Stimulated activated CD4-positive, alpha-beta T cell treated with anti-CD3 and anti-CD28 coated beads, Interleukin-2, amount 100 ng/mL, for 24 hours (primary cell): ENCODE measurements at places on chromosomes 4 and X.

DNA sequence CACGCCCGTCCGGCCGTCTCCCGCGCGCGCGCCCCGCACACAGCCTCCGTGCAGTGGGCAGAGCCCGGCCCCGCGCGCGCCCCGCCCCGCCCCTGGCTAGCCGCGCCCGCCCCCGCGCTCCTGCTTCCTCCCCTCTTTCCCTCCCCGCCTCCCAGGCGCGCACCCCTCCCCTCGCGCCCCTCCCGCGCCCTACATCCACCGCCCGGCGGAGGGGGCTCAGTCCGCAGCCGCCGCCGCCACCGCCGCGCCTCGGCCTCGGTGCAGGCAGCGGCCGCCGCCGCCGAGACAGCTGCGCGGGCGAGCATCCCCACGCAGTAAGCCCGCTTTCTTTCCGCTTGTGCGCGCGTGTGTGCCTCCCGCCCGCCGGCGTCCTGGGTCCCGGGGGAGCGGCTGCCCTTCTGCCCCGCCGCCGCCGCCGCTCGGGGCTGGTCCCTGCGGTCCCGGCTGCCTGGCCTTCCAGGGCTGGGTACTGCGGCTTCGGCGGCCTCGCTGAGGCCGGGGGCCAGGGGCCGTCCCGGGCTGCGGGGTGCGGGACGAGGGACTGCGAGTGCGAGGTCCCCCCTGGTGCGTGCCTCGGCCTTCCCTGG, at the start of gene FHL1:
FHL1 (plus strand) TSS at position 219 of the 587 bp plus-strand sequence.
- peak; percentile 66 for DNase-seq

GRCh38 chr4:33065749-33066148, 2345.6 kb downstream of the PCDH7 start:
- no peak for DNase-seq

GRCh38 chr4:97507587-97508245, 635.6 kb downstream of the STPG2 start:
- no peak for DNase-seq

DNA sequence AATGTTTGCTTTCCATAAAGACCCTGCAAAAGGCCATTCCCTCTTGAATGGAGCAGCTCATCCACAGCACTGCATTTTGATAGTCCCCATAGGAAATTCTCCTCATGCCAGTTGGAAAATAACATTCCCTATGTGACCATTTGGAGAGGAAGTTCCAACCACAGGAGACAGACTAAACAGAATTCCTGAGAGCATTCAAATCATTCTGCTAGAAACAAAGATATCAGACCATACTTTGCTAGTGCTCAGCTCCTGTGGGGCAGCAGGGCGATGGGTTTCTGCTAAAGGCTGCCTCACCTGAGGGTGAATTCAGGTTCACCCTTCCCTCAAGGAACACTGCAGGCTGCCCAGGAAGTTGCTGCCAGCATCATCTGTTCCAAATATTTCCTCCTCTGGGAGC, 58.8 kb downstream of the LNX1 start:
- DNase-seq: no peak

- DNase-seq: no peak
These were observed 227.2 kb downstream of the ANK2 start for GRCh38 chr4:113276464-113277170.

GRCh38 chrX:23373129-23373804, 38.6 kb downstream of the PTCHD1 start:
- DNase-seq: no peak

DNA sequence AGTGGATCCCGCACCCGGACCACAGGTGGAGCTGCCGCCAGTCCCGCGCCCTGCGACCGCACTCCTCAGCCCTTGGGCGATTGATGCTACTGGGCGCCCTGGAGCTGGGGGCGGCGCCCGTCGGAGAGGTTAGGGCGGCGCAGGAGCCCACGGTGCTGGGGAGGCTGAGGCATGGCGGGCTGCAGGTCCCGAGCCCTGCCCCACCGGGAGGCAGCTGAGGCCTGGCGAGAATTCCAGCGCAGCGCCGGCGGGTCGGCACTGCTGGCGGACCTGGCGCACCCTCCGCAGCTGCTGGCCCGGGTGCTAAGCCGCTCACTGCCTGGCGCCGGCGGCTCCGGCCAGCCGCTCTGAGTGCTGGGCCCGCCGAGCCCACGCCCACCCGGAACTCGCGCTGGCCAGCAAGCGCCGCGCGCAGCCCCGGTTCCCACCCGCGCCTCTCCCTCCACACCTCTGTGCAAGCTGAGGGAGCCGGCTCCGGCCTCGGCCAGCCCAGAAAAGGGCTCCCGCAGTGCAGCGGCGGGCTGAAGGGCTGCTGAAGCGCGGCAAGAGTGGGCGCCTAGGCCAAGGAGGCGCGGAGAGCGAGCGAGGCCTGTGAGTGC, 1256.5 kb downstream of the STIM2 start:
- DNase-seq: no peak

DNA sequence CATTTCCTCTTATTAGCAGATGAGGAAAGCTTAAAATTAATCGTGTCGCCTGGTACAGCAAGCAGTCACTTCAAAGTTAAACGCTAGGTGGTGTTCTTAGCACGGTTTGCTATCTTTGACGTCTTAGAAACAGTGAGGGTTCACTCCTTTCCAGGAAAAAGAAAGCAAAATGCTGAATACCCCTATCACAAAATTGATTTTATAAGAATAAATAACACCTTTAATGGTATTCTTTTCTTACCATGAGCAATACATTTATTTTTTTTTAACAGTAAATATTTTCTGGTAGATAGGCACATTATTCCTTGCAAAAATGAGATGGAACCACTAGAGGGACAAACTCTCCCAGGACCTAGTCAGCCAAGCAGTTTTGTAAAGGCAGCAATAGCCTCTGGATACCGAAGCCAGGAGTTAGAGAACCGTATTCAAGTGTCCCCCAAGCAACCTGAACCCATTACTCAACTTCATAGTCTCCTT, 153.9 kb downstream of the KDR start:
- no peak for DNase-seq

- no peak for DNase-seq
These were observed 80.7 kb downstream of the ALG13 start for GRCh38 chrX:111761578-111762135.

GRCh38 chrX:120726294-120726693, 96.4 kb upstream of the C1GALT1C1 start:
- DNase-seq: no peak

GRCh38 chr4:138788267-138788790, 227.3 kb upstream of the NOCT start:
- DNase-seq: no peak

GRCh38 chr4:111037591-111038360, 414.9 kb upstream of the PITX2 start:
- DNase-seq: no peak

- no peak for DNase-seq
These were observed 130.1 kb downstream of the KLHL34 start for GRCh38 chrX:21528076-21528475.

DNA sequence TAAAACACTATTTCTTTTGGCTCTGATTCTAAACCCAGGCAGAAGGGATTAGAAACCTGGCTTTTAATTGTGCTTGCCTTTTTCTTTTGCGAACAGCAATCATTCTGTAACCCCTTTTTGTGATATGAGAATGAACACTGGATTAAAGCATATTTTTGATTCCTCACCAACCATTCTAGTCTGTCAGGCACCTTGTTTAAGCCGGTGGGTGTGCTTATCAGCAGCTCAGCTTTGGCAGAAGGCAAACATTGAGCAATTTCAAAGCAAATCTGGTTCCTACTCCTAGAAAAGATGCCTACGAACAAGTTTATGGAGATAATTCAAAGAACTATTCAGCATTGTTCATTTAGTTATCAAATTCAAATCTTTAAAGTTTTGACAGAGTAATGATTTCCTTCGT, 265.1 kb upstream of the FAM241A start:
- DNase-seq: no peak

- peak; percentile 19 for DNase-seq
These were observed 220.7 kb downstream of the HS6ST2 start for GRCh38 chrX:132737743-132738142.

GRCh38 chr4:47505666-47506065, 20.6 kb downstream of the ATP10D start:
- DNase-seq: no peak

DNA sequence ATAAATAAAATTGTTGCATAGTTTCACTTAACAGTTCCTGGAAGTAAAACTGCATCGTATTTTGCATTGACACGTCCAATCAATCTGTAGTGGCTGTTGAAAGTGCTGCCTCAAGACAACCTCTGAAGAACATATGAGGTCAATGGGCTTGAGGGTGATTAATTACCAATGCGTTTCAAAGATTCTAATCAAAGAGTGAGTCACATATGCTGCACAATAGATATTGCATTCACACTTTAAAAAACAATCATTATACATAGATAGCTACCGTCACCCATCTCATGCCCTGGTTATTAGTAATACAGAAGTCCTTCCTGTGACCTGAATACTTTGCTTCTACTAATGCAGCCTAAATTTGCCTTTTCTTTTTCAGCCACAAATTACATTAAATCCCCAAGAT, 743.3 kb upstream of the SLIT2 start:
- DNase-seq: no peak

DNA sequence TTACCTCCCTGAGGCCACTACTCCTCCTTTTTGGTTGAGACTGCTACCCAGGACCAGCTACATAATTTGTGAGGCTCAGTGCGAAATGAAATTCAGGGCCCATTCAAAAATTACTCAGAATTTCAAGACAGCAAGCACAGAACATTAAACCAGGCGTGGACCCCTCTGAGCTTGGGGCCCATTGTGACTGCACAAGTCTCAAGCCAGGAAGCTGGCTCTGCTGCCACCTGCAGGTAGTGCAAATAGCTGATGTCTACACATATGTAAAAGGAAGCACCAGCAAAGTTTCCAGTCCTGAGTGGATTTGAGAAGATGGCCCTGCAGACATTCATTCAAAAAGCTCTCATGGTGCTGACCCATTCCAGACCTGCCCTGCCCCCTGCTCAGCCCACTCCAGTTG, 213.4 kb upstream of the LNX1 start:
- DNase-seq: peak; percentile 17

DNA sequence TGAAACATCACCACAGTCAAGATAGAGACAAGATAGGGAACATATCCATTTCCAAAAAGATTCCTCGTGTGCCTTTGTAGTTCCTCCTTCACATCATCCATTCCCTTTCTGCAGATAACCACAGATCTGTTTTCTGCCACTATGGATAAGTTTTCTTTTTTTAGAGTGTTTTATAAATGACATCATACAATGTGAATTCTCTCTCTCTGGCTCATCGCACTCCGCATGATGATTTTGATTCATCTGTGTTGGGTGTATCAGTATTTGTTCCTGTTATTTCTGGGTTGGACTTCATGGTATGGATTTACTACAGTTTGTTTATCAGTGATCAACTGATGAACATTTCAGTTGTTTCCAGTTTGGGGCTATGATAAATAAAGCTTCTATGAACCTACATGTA, 23.2 kb upstream of the ANXA3 start:
- no peak for DNase-seq

DNA sequence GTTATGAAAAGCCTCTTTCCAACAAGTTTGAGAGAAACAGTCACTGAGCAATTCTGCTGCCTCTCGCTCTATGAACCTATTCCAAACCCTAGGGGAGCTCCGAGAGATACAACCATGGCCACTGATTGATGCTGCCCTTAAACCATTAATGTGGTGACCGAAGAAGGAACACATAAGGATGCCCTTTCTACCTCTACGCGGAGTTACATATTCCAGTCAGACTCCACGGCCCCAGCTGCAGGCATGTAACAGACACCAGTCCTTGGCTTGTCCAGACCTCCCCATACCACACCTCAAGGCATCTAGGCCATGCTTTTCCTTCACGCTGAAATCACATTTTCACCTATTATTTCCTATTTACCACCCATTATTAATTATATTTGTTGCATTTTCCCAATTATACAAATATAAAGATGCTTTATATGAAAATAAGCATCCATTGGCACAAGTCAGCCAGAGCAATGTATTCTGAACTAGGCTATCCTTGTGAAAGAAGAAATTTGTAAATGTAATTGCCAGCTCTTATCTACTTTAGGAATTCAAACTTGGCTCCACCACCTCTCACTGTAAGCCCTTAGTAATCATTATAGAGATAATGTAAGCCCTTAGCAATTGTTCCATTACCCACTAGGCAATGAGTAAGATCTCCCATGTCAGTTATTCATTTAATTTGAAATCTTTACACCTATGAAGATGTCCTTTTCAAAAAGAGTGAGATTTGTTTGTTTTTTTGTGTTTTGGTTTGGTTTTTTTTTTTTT, 338.4 kb downstream of the NR3C2 start:
- no peak for DNase-seq

DNA sequence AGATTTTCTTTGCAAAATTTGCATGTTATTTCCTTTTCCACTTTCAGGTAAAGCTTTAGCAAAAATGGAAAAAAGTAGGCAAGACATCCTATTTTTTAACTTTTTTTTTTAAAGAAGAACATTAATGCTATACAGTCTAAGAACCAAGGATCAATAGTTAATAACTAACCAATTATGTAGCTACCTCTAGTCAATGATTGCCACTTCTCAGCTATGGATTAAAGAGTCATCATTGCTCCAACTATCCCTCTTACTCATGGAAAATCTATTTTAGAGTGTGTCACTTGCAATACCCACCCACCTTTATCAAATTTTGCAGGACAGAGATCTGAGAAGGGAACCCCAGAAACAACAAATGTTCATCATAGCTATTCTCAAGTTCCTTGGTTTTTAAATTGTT, 223.1 kb downstream of the ANK2 start:
- DNase-seq: no peak

DNA sequence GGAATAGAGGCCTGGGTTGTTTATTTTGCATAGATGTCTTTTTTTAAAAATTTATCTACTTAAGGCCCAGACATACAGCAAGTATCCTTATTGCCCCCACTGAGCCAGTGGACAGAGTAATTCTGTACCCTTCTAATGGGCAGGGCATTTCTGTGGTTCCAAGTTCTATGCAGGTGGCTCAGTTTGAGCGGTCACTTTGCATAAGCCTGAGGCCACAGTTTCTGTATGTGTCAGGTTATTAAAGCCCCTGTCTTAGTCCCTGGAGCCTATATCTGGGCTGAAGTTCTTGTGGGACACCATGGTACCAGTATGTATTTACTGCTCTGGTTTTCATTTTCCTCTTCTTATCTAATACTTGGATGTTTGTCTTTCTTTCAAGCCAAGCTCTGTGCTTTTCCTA, 168.8 kb downstream of the MID1IP1 start:
- no peak for DNase-seq

- no peak for DNase-seq
These were observed 33.6 kb upstream of the HEPH start for GRCh38 chrX:66130469-66130868.

- no peak for DNase-seq
These were observed 1650.6 kb upstream of the IGFBP7 start for GRCh38 chr4:58760737-58761136.

DNA sequence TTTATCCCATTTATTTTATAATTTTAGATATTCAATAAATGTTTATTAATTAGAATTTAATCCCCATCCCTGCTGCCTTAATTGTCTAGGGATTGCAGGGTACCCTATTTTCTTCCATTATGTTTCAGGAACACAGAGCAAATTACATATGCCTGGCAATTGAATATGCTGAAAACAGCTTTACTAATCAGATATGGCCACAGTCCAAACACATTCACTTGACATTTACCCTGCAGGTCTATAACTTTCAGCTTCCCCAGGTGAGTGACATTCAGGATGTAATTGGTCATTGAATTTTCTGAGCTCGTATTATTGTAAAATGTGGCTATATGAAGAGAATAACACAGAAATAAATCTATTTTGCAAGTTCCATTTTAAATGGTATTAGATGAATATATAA, 218.7 kb upstream of the NDST4 start:
- DNase-seq: no peak
